Metanephros (tissue), 2 donors: ENCODE measurements at places on chromosomes 2 and 18. TPM values are rescaled to one million over a fixed set of nuclear protein-coding genes. Genes with fewer than 3 reads are reported as not detected.

CBLN2 gene
- 2.3 TPM for total RNA-seq

CNOT11 gene
- 22.5 TPM for total RNA-seq

ANKRD30B gene
- total RNA-seq, result not detected

TBR1 gene
- 0.29 TPM for total RNA-seq

CFC1 gene
- not detected for total RNA-seq

RGPD4 gene
- not detected for total RNA-seq

ABCB11 gene
- total RNA-seq, result 0.06 TPM

OR6B3 gene
- not detected for total RNA-seq

TCF23 gene
- 0.35 TPM for total RNA-seq

GPR39 gene
- total RNA-seq, result 4.3 TPM

SCN7A gene
- 17.2 TPM for total RNA-seq

SAG gene
- total RNA-seq, result not detected

MOGAT1 gene
- not detected for total RNA-seq

SLC14A1 gene
- 14.9 TPM for total RNA-seq

ARL5A gene
- total RNA-seq, result 75.2 TPM

DIPK1C gene
- total RNA-seq, result 1.2 TPM

PJVK gene
- 5.1 TPM for total RNA-seq

DLGAP1 gene
- total RNA-seq, result 5.5 TPM

TXNDC2 gene
- total RNA-seq, result not detected

HOXD13 gene
- 0.06 TPM for total RNA-seq

SLC9A4 gene
- 12.9 TPM for total RNA-seq

SLC35F6 gene
- 21.4 TPM for total RNA-seq

GULP1 gene
- total RNA-seq, result 59.0 TPM

SLC11A1 gene
- total RNA-seq, result 15.5 TPM

PIEZO2 gene
- 31.1 TPM for total RNA-seq

ANKRD39 gene
- total RNA-seq, result 10.6 TPM

DLX1 gene
- total RNA-seq, result 0.23 TPM

SCN1A gene
- 0.06 TPM for total RNA-seq

CMPK2 gene
- total RNA-seq, result 7.6 TPM

CCT7 gene
- total RNA-seq, result 189 TPM

IGFBP5 gene
- 522 TPM for total RNA-seq

KCNK3 gene
- 6.7 TPM for total RNA-seq

L3MBTL4 gene
- 10.7 TPM for total RNA-seq

FBXO41 gene
- 1.5 TPM for total RNA-seq

LCT gene
- 0.06 TPM for total RNA-seq

SIX2 gene
- total RNA-seq, result 10.7 TPM

ELMOD3 gene
- 25.7 TPM for total RNA-seq

IL18R1 gene
- 4.3 TPM for total RNA-seq

SPDYA gene
- 2.3 TPM for total RNA-seq
